Activated CD4-positive, alpha-beta T cell treated with anti-CD3 and anti-CD28 coated beads, Interleukin-2, amount 50 U/mL, for 4 hours (primary cell): ENCODE measurements at places on chromosomes 4 and X.

- DNase-seq, result no peak
These were observed 3.4 kb downstream of the AIFM1 start for GRCh38 chrX:130162094-130162735.

GRCh38 chr4:86450861-86451260 is 91.0 kb upstream of the MAPK10 start:
- no peak for DNase-seq

- no peak for DNase-seq
These were observed 23.6 kb upstream of the MFAP3L start for GRCh38 chr4:170049766-170050165.

DNA sequence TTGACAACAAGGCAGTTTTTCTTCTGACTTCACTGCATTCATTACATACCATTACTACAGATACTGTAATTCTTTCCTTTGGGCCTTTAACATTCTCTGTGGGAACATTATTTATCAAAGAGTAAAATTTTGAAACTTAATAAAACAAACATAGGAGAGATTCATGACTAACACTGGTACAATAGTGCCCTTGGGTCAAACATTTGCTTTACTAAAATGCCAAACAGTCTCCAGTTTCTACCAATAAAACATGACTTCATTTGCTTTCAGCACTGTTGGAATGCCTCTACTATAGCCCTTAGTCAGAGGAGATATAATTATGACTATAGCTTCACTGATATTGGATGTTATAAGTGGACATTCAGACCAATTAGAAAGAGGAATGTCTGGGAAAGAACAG is 481.5 kb downstream of the PACRGL start:
- DNase-seq, result no peak

- DNase-seq, result no peak
These were observed 130.7 kb downstream of the ADAM29 start for GRCh38 chr4:175048906-175049305.
